ENCODE measurements at places on chromosomes 5 and 9.

- DNase-seq: no peak
Measured at GRCh38 chr9:134533850-134534588, 107.6 kb upstream of the COL5A1 start.

DNA sequence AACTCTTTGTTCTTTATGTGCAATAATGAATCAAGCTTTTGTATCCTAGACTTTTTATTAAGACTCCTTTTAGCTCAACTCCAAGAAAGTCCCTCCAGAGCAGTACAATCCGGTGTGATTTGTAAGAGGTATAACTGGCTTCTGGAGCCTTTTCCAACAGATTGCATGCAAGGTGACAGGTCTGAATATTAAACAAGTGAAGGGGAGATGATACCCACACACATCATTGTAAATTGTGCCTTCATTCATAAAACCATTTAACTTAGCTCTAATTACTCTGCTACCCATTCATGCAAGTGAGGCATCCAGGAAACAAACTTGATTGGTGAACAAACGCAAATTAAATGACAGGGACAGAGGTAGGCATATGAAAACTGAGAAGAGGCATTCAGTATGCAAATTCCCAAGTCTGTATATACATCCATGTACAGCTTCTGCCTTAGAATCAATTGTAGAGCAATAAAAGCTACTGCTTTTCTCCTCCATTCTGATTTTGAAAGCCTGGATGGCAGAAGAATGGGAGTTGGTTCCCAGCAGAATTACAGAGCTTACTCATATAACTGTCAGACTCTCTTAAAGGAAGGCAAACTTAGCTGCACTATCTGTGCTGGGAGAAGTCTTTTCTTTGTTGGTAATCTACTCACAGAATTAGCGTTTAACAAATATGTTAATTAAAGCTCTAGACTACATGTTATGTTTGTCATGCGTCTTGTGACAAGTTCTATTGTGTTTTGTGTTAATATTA is 261.0 kb upstream of the CDH6 start:
- no peak for DNase-seq

GRCh38 chr9:121280715-121281613 is 13.0 kb downstream of the GSN start:
- DNase-seq: no peak

- DNase-seq: no peak
Measured at GRCh38 chr5:74251141-74252035, 389.1 kb downstream of the ENC1 start.
